ENCODE measurements at places on chromosomes 6 and 20. TPM values are rescaled to one million over a fixed set of nuclear protein-coding genes. Genes with fewer than 3 reads are reported as not detected.

The EPB41L1 gene
- total RNA-seq = 29.4 TPM

The HLA-F gene
- 12.6 TPM for total RNA-seq

The SLC22A2 gene
- total RNA-seq = not detected

The POM121L2 gene
- total RNA-seq = not detected

The CAP2 gene
- total RNA-seq = 6.7 TPM

The ZNF165 gene
- 1.2 TPM for total RNA-seq

The NKX2-2 gene
- not detected for total RNA-seq

The VGLL2 gene
- total RNA-seq = not detected

The SLC22A23 gene
- not detected for total RNA-seq

The CTAGE9 gene
- total RNA-seq = not detected

The HDGFL1 gene
- not detected for total RNA-seq

The FAM110A gene
- total RNA-seq = 11.2 TPM

The HMGN4 gene
- total RNA-seq = 86.5 TPM

The CLPSL2 gene
- total RNA-seq = not detected

The PXMP4 gene
- 6.3 TPM for total RNA-seq

The PGC gene
- not detected for total RNA-seq

The SNHG17 gene
- total RNA-seq = 15.2 TPM

The RIPPLY2 gene
- total RNA-seq = not detected

The ERVFRD-1 gene
- total RNA-seq = not detected

The EBF4 gene
- 2.9 TPM for total RNA-seq

The PPP1R3G gene
- total RNA-seq = 1.6 TPM

The MYH7B gene
- not detected for total RNA-seq

The DNAH8 gene
- not detected for total RNA-seq

The MAVS gene
- 19.9 TPM for total RNA-seq

The ARFRP1 gene
- total RNA-seq = 59.5 TPM

The KCNK5 gene
- total RNA-seq = not detected

The COL12A1 gene
- 311 TPM for total RNA-seq

The AGPAT1 gene
- total RNA-seq = 69.8 TPM

The PNPLA1 gene
- not detected for total RNA-seq

The FOXQ1 gene
- total RNA-seq = not detected
